Stimulated activated CD8-positive, alpha-beta memory T cell treated with anti-CD3 and anti-CD28 coated beads, Interleukin-4, amount 100 ng/mL, for 48 hours (primary cell): ENCODE measurements at places on chromosomes 5 and 9.

DNA sequence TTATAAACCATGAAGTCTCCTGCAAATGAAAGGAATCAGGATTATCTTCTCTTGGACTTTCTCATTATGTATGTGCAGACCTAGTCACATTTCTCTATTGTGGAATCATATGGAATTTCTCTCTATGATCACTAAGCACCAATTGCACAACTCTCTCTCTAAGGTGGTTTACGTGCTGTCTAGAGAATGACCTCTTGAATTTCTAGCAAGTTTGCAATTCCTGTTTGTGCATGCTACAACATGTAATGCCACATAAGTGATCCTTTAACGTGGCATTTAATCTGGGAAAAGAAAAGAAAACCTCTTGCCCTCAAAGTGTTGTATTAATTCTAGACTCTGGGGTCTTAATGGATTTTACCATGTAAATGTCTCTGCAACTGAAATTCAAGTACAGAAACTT lies 5.0 kb upstream of the PPP2R2B start:
- DNase-seq: no peak

DNA sequence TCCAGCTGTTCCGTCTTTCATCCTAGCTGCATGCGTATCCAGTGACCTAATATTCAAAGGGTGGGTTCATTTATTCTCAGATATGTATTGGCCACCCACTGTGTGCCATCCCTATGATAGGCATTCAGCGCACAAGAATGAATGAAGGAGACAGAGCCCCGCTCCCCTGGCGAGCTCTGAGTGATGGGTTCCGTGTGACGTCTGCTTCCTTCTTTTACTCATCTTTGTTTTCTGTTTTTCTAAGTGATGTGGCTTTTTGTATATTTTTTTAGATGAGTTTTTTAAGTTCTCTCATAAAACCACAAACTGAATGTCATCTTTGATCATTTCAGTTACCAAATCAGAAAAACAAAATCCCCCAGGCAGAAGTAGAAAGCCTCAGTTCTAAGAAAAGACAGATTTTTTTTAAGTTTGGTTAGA lies 168.3 kb upstream of the OTULINL start:
- peak; percentile 52 for DNase-seq

GRCh38 chr5:40594811-40595210 lies 84.9 kb upstream of the PTGER4 start:
- no peak for DNase-seq

DNA sequence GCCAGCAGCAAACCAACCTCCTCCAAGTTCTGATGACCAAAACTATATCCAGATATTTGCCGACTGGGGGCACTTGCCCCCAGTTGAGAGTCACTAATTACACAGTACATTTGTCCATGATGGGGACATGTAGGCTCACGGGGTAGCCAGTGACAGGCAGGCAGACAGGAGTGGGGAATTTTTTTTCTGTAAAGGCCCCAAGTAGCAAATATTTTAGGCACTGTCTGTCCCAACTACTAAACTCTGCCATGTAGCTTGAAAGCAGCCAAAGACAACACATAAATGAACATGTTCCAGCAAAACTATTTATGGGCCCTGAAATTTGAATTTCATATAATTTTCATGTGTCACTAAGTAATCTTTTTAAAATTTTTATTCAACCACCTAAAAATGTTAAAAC lies 80.7 kb downstream of the GRIA1 start:
- no peak for DNase-seq

- no peak for DNase-seq
Measured at GRCh38 chr9:87122947-87123685, 175.8 kb upstream of the GAS1 start.

DNA sequence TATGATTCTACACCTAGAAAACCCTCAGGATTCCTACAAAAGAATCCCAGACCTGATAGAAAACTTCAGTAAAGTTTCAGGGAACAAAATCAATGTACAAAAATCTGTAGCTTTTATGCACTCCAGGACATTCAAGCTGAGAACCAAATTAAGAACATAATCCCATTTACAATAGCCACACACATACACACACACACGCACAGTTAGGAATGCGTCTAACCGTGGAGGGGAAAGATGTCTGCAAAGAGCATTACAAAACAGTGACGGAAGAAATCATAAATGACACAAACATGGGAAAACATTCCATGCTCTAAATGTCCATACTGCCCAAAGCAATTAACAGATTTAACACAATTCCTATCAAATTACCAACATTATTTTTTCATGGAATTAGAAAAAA lies 51.4 kb upstream of the CAST start:
- DNase-seq: no peak

DNA sequence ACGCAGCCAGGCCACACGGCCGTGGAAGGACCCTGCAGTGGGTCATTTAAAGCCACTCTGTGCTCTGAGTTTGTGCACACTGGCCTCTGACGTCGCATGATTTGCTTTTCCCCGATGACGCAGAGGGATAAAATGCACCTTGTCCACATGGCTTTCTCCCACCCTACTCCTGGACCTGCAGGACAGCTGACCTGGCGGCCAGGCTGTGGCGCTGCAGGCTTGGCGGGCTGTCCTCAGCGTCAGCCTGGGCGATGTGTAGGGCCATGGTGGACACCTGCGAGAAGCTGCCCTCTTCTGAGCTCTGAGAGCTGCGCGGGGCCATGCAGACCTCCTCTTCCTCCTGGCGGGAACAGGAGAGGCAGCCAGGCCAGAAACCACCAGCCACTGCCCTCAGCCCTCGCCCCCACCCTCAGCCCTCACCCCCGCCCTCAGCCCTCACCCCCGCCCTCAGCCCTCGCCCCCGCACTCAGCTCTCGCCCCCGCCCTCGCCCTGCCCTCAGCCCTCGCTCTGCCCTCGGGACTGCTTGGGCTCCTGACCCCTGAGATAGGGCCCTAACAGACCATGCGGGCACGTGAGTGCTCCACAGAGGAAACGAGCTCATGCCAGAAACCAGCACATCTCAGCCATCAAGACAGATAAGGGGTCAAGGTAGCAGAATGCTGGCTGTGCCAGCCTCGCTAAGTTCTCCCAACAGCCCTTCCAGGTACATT lies 20.0 kb upstream of the SCGB3A1 start:
- no peak for DNase-seq

DNA sequence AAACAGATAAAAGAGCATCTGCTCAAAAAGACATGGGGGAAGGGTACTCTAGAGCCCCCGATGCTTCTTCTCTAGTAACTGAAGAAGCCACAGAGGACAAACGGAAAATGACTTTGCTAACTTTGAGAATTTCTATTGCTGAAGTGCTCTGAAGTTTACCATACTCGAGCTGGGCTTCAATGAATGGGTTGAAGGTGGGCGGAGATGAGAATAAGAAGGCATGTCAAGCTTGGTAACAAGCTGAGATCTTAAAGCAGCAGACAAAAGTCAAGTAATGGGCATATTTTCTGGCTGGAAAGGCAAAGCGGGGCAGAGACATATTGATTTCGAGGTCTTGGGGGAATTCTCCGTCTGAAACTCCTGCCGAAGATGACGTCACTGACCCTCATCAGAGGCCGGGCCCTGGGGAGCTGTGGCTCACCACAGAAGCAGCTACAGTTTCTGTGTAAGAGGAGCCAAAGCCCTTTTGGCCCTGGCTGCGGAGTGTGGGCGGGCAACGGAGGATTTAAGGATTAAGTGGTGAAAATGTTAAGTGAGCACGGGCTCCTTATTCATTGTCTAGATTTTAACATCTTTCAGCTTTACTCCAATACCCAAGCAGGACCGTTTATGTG lies 115.8 kb upstream of the SLIT3 start:
- no peak for DNase-seq

DNA sequence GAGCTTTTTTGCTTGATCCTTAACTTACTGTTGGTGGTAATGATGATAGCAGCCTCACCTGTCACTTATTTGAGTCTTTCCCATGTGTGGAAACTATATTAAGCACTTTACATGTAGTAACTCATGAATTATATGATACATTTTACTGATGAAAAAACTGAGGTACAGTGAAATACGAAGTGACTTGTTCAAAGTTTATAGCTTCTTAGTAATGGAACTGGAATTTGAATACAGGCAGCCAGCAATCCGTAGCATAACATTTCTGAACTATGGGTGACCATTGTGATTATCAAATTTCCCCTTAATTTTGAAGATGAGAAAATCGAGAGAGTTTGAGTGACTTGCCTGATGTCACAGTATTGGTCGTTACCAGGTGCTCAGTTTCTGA lies 17.3 kb downstream of the SCAMP1 start:
- no peak for DNase-seq

GRCh38 chr5:132013006-132013689 lies 1.7 kb upstream of the ACSL6 start:
- DNase-seq: peak; percentile 23
